Activated CD8-positive, alpha-beta memory T cell treated with anti-CD3 and anti-CD28 coated beads for 1 hour (primary cell): ENCODE measurements at places on chromosomes 5 and 9.

GRCh38 chr9:32350682-32351081 lies 33.8 kb upstream of the ACO1 start:
- DNase-seq = no peak

GRCh38 chr5:7518947-7519560 lies 123.1 kb downstream of the ADCY2 start:
- DNase-seq = no peak

GRCh38 chr9:95586326-95586725 lies 69.6 kb upstream of the PTCH1 start:
- no peak for DNase-seq

DNA sequence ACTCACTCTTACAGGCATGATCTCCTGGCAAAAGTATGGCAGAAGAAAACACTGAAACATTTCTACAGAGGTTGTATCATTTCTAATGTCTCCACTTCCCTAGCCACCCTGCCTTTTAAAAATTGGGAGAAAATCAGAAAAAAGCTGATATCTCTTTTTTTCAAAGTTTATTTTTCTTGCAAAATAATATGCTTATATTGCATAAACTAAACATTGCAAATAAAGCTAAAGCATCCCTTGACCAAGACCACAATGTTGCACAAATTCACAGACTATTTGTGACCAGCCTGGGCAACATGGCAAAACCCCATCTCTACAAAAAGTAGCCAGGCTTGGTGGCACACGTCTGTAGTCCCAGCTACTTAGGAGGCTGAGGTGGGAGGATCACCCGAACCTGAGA lies 183.3 kb upstream of the ELAVL2 start:
- no peak for DNase-seq

- DNase-seq = no peak
Measured at GRCh38 chr5:68529581-68529980, 314.0 kb downstream of the PIK3R1 start.

- no peak for DNase-seq
Measured at GRCh38 chr5:96434201-96434645, 1.2 kb upstream of the PCSK1 start.

DNA sequence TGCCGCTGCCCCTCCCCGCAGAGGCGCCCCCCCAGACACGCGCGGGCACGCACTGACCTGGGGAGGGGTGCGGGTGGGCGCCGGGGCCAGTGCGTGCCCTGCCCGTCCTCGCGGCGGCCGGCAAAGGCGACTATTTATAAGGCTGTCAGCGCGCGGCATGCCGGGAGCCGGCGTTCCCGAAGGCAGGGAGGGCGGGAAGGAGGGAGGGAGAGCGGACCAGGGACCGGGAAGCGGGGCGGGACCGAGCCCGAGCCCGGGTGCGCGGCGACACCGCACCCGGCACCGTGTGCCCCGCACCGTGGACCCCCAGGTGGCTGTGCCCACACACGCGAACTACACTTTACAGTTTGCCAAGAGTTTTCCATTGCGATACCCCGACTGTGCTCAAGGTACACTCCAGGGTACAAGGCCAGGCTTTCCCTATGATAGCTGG lies at the start of gene AK1:
Gene AK1, minus strand, starts transcription at position 110 of the 433 bp plus-strand sequence. CDS start 3,058 bp downstream, outside the sequence.
- DNase-seq = no peak

GRCh38 chr5:44981708-44982107 lies 173.0 kb downstream of the MRPS30 start:
- no peak for DNase-seq

GRCh38 chr5:24245821-24246220 lies 399.0 kb downstream of the CDH10 start:
- DNase-seq = no peak

- DNase-seq = no peak
Measured at GRCh38 chr9:133735415-133735775, 2.8 kb downstream of the SARDH start.

DNA sequence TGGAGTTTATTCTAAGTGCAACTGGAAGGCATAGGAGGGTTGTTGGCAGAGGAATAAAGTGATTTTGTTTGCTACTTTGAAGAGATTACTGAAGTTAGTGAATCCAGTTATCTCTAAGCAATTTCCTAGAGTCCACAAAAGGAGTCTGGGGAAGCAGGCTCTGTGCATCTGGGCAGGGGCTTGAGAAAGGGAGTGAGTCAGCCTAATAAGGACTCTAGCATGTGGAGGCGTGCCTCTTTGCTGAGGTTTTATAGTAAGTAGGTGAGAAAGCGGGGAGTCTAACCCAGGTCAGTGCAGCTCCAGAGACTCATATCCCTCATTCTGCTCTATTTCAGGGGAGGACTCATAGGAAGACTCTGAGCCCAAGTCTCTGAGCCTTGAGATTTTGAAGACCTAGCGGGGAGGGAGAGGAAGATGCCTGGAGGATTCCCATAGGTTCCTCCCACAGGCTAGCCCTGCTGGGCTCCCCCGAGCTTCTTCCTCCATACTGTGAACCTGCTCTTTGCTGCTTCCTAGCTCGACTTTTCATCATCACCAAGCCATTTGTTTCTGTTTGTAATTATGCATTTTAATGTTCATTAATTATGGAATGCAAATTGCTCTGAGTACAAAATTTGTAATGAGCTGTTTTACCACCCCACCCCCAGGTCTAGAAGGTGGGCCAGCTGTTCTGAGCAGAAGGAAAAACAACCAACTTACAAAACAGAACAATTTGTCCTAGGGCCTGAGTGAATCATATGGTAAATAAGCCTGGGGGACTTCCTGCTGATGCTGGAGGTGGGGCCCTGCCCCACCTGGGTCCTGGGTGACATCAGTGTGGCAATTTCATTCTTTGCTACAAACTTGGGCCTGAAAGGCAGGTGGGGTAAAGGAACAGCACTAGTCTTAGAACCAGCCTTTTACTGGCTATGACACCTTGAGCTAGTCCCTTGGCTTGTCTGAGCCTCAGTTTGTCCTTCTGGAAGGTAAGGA lies 150.2 kb downstream of the TRIM32 start:
- DNase-seq = no peak

- DNase-seq = no peak
Measured at GRCh38 chr5:56480078-56480704, 247.1 kb upstream of the ANKRD55 start.

GRCh38 chr9:118693645-118694044 lies 675.6 kb downstream of the BRINP1 start:
- DNase-seq = no peak

DNA sequence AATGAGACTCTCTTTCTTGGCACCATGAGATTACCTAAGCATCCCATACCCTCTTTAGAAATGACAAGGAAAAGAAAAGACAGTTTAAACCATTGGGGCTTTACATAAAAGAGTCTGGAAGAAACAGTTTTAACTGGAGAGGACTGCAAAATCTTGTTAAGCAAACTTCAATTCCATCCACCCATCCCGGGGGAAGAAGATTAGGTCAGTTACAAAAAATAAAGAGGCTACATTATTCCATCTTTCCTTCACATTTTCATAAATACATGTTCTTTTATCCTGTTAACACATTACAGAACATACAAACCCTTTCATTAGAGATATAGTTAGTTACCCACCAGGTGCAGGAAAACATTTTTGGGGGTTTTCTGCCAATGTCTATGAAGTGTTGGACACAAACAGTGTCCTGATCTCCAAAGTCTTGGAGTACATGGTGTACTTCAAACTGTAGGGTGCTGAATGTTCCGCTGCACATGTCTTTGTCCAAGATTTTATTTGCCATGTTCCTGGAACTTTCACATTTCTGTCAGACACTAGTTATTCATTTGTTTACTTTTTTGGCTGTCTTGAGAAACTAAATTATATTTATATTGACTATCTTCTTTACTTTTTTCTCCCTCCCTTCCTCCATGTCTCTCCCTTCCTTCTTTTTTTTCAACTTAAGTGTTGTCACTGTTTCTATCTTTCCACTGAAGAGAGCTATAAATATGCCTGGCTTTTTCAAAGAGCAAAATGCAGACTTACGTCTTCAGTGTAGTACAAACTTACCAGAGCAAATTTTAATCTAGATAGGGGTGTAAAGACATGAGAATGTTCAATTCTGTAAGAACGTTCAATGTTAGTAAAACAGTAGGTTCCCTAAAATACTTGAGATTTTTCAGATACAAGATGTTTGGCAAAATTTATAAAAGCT lies 410.9 kb upstream of the PRR16 start:
- no peak for DNase-seq

GRCh38 chr5:76617675-76618074 lies 5.5 kb downstream of the F2RL2 start:
- no peak for DNase-seq

GRCh38 chr5:10762776-10763500 lies 1.9 kb upstream of the DAP start:
- no peak for DNase-seq
